Stimulated activated CD8-positive, alpha-beta memory T cell treated with anti-CD3 and anti-CD28 coated beads, Interleukin-7, amount 100 ng/mL, for 48 hours (primary cell): ENCODE measurements at places on chromosomes 12 and 14.

- no peak for DNase-seq
These were observed 93.9 kb upstream of the OVCH1 start for GRCh38 chr12:29591140-29592020.

DNA sequence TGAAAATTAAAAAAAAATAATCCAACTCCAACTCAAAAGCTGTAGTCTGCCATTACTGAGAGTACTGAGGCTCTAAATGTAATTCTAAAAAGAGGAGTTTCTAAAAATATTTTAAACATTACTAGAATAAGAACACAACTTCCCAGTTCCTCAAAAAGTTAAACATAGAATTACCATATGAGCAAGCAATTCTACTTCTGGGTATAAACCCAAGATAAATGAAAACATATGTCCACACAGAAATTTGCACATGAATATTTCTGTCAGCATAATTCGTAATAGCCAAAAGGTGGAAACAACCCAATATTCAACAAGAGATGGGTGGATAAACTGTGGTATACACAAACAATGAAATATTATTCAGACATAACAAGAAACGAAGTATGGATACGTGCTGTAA lies 15.0 kb upstream of the NR2C1 start:
- DNase-seq: no peak

- no peak for DNase-seq
These were observed 35.8 kb downstream of the GPR19 start for GRCh38 chr12:12660201-12660600.

- no peak for DNase-seq
These were observed 201.4 kb upstream of the PWP1 start for GRCh38 chr12:107484230-107484629.

- DNase-seq: no peak
These were observed 51.4 kb downstream of the GRIP1 start for GRCh38 chr12:66627270-66627987.

DNA sequence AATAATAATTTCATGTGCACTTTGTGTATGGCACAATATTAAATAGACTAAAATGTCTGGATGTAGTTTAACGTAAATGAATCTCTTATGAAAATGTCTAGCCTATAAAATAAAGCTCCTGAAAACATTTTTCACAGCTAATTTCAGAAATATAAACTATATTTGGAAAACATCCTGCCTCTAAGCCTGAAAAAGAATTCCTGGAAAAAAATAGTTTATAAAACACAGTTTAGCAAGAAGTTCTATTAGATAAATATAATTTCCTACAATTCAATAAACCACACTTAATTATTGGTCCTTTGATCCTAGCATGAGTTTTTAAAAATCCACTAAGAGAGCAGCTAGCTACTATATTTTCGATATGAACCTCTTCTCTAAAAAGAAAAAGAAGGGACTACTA lies 159.9 kb downstream of the ADAMTS20 start:
- no peak for DNase-seq

GRCh38 chr12:56935157-56935556 lies 949 bp upstream of the SDR9C7 start:
- DNase-seq: no peak

GRCh38 chr14:22689199-22689598 lies 45.0 kb upstream of the OR6J1 start:
- no peak for DNase-seq

DNA sequence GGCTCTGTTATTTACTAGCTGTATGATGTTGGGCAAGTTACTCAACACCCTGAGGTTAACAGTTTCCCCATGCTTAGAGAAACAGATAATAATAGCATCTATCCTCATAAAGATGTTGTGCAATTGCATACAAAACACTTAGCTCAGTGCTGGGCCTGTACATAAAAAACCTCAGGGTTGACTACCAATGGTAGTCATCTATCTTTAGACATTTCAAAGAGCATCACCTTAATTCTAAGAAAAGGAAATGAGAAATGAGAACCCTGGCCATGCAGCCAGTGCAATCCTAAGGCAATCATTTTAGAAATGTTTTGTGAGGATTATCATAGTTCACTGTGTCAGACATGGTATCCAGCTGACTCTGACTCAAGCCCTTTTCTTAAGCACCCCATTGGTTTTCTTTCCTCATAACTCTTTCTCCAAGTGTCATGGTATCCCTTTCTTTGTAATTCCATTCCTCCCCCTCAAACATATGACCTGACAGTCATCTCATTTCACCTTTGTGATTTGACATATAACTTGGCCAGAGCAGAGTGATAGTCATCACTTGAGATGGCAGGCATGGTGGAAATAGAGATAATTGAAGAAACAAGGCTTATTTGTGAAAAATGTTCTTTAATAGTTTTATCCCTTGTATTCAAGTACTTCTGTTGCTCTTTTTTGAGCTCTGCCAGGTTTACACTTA lies 29.5 kb upstream of the OSBPL8 start:
- DNase-seq: no peak

GRCh38 chr14:52961060-52961639 lies 10.3 kb upstream of the FERMT2 start:
- DNase-seq: no peak

DNA sequence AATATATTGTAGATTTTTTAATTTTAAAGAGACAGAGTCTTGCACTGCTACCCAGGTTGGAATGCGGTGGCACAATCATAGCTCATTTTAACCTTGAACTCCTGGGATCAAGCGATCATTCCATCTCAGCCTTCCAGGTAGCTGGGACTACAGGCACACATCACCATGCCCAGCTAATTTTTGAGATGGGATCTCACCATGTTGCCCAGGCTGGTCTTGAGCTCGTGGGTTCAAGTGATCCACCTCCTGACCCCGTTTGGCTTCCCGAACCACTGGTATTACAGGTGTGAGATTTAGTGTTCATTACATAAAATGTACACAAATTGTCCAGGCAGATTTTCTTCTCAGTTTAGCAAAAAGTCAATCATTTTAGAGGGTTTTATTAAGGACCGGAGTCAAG lies 13.6 kb downstream of the SNX6 start:
- DNase-seq: no peak
